ENCODE measurements at places on chromosomes 7 and 10. TPM values are rescaled to one million over a fixed set of nuclear protein-coding genes. Genes with fewer than 3 reads are reported as not detected.

Gene BICC1
- total RNA-seq = 72.9 TPM

Gene ITPRID1
- not detected for total RNA-seq

Gene GPR26
- not detected for total RNA-seq

Gene DBNL
- 176 TPM for total RNA-seq

Gene SEC61G
- 736 TPM for total RNA-seq

Gene ANKRD1
- total RNA-seq = 2.6 TPM

Gene NPFFR1
- not detected for total RNA-seq

Gene CACNB2
- 1.2 TPM for total RNA-seq

Gene ERVW-1
- not detected for total RNA-seq

Gene NANOS1
- total RNA-seq = 1.5 TPM

Gene VWDE
- not detected for total RNA-seq

Gene SPDYE5
- not detected for total RNA-seq

Gene AUTS2
- total RNA-seq = 5.1 TPM

Gene SNX10
- 0.15 TPM for total RNA-seq

Gene ZNF853
- total RNA-seq = 1.5 TPM

Gene LOXL4
- total RNA-seq = 78.2 TPM

Gene ABCA13
- total RNA-seq = 2.5 TPM

Gene TMEM140
- 14.1 TPM for total RNA-seq

Gene SCIN
- total RNA-seq = under 0.01 TPM

Gene ACTA2
- total RNA-seq = 85.4 TPM

Gene TFR2
- total RNA-seq = not detected

Gene FOXI2
- not detected for total RNA-seq

Gene CPVL
- total RNA-seq = 0.66 TPM

Gene LIPM
- total RNA-seq = not detected

Gene ITIH5
- 2.8 TPM for total RNA-seq

Gene GARIN1A
- total RNA-seq = 1.5 TPM

Gene UNCX
- not detected for total RNA-seq

Gene RET
- total RNA-seq = 1.6 TPM

Gene ADAM8
- 1.2 TPM for total RNA-seq

Gene TAS2R4
- total RNA-seq = 1.7 TPM

Gene ADAMTS14
- 29.4 TPM for total RNA-seq

Gene RBP4
- 0.44 TPM for total RNA-seq

Measured in smooth muscle cell of trachea (primary cell).